ENCODE measurements at places on chromosomes 11 and 22.

DNA sequence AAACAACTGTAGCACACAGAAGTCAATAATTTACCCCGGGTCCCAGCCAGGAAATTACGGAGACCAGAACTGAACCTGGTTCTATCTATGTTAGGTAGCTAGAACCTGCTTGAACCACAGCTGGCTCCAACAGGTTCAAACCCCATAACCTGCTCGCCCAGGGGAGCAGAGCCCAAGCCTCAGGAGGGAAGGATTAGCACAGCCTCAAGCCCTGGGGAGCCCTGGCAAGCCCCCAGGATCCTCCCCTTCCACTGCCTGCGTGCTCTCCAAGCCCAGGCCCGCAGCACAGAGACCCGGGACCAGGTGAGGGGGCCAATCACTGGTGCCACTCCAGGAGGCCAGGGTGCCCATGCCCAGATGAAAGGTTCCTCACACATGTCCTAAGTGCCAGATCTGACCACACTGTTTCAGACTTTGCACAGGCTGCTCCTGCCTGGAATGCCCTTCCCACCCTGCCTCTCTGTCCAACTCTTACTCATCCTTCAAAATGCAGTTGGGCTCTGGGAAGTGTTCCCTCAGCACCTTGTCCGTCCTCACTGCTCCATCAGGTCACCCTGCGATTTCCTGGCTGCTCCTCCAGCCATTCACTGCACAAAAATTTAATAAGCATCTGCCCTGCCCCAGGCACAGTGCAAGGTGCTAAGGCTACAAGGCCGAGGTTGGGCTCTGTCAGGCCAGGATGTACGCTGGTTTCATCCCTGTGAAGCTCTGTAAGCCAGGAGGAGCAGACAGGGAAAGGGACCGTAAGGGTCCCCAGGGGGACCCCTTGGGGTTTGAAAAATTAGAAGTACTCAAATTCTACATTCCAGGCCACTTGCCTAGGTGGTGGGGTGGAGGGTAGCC lies 32.2 kb downstream of the ARRB1 start:
- H3K36me3 ChIP-seq = no peaks in the 10 kb centered on the region
- no peaks in the 10 kb centered on the region for H3K27me3 ChIP-seq
- H3K4me1 ChIP-seq = peaks cover 87% of the 10 kb centered on the region
- DNase-seq = peak; percentile 78
- no peak overlapping the region for H3K4me3 ChIP-seq

DNA sequence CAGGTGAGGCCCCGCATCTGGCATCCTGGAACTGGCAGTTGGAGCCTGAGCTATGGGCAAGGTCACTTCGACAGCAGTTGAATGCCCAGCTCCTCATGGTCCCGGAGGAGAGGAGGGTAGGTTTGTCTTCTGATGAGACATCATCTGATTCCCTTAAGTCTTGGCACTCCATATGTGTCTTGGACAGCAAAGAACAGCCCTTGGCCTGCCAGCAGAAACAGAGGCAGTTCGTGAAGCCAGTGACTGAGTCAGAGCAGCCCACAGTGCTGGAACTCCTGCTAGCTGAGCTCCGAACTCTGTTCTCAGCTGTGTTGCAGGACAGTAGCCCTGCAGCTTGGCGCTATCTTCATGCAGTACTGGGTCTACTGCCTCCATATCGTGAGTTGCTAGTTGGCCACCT lies 1.0 kb downstream of the DNHD1 start:
- no peak for DNase-seq
- peaks cover 24% of the 10 kb centered on the region for H3K4me1 ChIP-seq
- no peak overlapping the region for H3K4me3 ChIP-seq
- H3K27me3 ChIP-seq = no peaks in the 10 kb centered on the region

GRCh38 chr11:49405743-49406142 lies 197.3 kb upstream of the FOLH1 start:
- no peaks in the 10 kb centered on the region for H3K27me3 ChIP-seq
- H3K4me3 ChIP-seq = no peak overlapping the region
- no peaks in the 10 kb centered on the region for H3K36me3 ChIP-seq
- DNase-seq = no peak
- no peaks in the 10 kb centered on the region for H3K4me1 ChIP-seq
- no peak overlapping the region for H3K27ac ChIP-seq

DNA sequence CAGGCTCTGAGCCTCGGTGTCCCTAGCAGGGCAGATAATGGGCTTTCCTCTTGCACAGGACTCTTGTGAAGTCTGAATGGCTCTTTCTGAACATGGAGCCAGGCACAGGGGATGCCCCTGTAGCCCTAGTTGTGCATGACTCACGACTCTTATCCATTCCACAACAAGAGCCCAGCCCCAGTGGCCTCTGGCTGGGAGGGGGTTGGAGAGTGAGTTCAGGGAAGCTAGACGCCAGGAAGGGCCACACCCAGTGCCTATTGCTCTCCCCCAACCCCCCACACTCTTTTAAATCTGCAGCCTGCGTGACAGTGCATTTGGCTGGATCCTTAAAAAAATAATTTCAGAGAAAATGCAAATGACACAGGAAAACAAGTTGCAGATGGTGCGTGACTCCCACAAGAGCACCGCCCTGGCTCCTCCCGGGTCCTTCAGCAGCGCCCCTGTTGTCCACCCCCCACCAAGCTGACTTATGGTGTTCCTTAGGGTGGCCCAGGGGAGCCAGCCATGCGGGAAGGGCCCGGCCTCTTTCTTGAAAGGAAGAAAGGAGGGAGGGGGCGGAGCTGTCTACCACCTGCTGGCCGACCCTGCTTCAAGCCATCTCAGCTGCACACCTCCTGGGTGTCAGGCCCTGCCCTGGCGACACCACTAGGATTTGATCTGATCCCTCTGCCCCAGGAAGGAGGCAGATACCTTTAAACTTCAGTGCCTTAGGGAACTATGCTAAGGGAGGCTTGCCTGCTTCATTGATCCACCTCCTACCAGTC lies 74.7 kb downstream of the MN1 start:
- no peaks in the 10 kb centered on the region for H3K36me3 ChIP-seq
- H3K4me3 ChIP-seq = no peak overlapping the region
- peak; percentile 92 for DNase-seq
- no peaks in the 10 kb centered on the region for H3K27me3 ChIP-seq
- H3K4me1 ChIP-seq = peaks cover 4% of the 10 kb centered on the region

GRCh38 chr11:17596711-17597110 lies 49.7 kb downstream of the OTOG start:
- H3K4me3 ChIP-seq = no peak overlapping the region
- H3K27me3 ChIP-seq = no peaks in the 10 kb centered on the region
- no peak overlapping the region for H3K27ac ChIP-seq
- no peaks in the 10 kb centered on the region for H3K36me3 ChIP-seq
- H3K4me1 ChIP-seq = no peaks in the 10 kb centered on the region

GRCh38 chr11:2447951-2448650 lies 3.3 kb downstream of the KCNQ1 start:
- H3K27me3 ChIP-seq = peaks cover 9% of the 10 kb centered on the region
- no peak overlapping the region for H3K4me3 ChIP-seq
- H3K36me3 ChIP-seq = no peaks in the 10 kb centered on the region
- peak overlapping the region; percentile 84 for H3K27ac ChIP-seq
- DNase-seq = no peak

DNA sequence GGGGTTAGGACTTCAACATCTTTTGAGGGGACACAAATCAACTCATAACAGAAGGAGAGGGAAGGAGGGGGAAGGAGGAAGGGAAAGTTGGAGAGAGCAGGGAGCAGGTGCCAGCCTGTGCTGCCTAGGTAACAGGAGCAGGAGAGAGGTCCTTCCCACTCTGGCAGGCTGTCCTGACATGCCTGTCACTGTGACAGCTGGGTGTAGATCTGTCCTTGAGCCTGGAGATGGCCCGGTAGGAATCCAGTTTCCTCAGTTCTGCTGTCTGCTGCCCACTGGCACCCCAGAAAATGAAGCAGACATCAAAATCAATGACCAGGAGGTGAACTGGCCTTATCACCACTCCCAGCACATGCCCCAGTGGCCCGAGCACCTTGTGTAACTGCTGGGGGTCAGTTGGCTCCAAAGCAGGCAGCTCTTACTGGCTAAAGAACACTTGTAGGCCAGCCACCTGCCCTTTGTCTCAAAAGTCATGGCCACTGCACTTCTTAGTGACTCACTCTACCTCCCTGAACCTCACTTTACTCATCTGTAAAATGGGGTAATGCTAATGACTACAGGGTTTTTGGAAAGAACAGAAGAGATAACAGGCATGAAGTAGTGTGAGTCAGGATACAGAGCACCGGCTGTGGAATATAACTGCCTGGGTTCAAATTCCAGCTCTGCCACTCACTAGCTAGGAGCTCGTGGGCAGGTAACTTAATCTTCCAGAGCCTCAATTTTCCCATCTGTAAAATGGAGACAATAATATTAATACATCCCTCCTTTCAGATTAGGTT lies 8.0 kb upstream of the TSPAN18 start:
- no peaks in the 10 kb centered on the region for H3K4me1 ChIP-seq
- peaks cover 6% of the 10 kb centered on the region for H3K27me3 ChIP-seq
- DNase-seq = no peak
- H3K27ac ChIP-seq = no peak overlapping the region

- H3K4me1 ChIP-seq = no peaks in the 10 kb centered on the region
- no peak for DNase-seq
- H3K27ac ChIP-seq = no peak overlapping the region
- H3K36me3 ChIP-seq = no peaks in the 10 kb centered on the region
- no peak overlapping the region for H3K4me3 ChIP-seq
Measured at GRCh38 chr11:36160091-36160490, 129.1 kb downstream of the COMMD9 start.

DNA sequence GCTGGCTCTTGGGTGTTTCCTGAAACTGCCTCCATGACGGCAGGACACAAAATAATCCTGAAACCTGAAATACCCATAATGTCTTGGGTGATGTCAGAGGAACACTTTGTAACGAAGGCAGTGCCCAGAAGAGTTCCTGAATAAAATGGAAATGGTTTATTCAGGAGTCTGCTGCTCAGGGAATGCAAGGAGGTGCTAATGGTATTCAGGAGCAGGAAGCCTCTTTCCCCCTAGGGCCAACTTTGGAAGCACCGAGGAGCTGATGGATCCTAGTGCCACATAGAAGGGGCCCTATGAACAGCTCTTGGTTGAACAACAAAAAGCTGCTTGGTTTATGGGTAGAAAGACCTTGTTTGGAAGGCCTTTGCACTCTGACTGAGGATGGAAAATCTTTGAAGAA lies 15.5 kb downstream of the TREH start:
- peaks cover 11% of the 10 kb centered on the region for H3K4me1 ChIP-seq
- no peak for DNase-seq
- no peak overlapping the region for H3K27ac ChIP-seq
- H3K4me3 ChIP-seq = no peak overlapping the region

DNA sequence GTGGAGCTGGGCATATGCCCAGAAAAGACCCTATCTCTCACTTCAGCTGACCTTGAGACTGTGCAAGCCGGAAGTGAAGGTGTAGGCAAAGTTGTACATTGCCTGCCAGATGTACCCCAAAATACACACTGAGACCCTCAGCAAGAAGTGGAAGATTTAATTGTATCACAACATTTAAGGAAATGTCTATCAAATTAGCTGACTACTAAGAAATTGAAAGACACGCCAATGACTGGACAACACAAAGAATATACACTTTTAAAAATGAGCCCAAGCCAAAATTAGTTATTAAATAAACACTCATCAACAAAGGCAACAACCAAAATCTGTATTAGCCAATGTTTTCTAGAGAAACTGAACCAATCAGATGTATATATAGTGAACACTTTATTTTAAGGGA lies 7.7 kb upstream of the ANO3 start:
- H3K27ac ChIP-seq = no peak overlapping the region
- no peak overlapping the region for H3K4me3 ChIP-seq
- DNase-seq = no peak
- H3K4me1 ChIP-seq = no peaks in the 10 kb centered on the region
- no peaks in the 10 kb centered on the region for H3K27me3 ChIP-seq

DNA sequence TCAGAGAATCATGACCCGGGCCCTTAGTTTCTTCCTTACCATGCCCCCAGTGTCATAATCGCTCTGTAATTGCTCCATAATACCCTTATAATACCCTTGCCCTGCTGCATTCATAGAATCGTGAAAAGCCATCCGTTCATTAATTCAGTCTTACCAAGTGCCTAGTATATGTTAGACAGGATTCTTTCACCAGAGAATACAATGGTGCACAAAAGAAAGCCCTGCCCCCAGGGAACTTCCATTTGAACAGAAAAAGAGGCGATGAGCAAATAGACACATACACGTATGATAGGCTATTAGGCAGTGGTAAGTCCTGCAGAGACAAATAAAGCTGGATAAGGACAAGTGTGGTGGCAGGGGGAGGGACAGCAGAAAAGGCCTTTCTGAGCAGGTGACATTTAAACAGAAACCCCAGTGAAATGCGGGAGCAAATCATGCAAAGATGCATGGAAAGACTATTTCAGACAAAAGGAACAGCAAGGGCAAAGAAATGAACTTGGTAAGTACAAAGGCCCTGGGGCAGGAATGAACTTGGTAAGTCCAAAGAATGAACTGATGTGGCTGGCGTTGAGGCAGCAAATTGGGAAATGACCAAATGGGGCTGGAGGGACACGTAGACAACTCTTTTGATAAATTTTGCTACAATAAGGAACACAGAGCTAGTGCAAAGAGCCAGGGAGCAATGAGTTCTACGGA lies 74.6 kb upstream of the CREB3L1 start:
- H3K27ac ChIP-seq = no peak overlapping the region
- H3K36me3 ChIP-seq = no peaks in the 10 kb centered on the region
- peaks cover 4% of the 10 kb centered on the region for H3K27me3 ChIP-seq
- H3K4me1 ChIP-seq = no peaks in the 10 kb centered on the region

DNA sequence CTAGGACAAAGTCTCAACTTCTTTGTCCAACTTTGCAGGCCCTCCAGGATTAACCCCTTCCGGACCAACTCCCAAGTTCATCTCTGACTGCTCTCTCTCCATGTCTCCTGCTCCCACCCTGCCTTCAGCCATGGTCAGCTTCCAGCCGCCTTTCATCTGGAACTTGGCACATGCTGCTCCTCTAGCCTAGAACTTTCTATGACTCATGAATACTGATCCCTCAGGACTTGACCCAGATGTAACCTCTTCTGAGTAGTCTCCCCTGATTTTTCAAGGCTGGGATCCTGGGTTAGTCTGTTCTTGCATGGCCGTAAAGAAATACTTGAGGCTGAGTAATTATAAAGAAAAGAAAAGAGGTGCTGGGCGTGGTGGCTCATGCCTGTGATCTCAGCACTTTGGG lies 5.2 kb upstream of the SLC15A3 start:
- no peak for DNase-seq
- no peak overlapping the region for H3K4me3 ChIP-seq
- H3K36me3 ChIP-seq = no peaks in the 10 kb centered on the region
- no peaks in the 10 kb centered on the region for H3K27me3 ChIP-seq
- H3K27ac ChIP-seq = no peak overlapping the region
- peaks cover 8% of the 10 kb centered on the region for H3K4me1 ChIP-seq

- H3K4me1 ChIP-seq = peaks cover 5% of the 10 kb centered on the region
- H3K36me3 ChIP-seq = no peaks in the 10 kb centered on the region
- no peak overlapping the region for H3K4me3 ChIP-seq
- DNase-seq = no peak
Measured at GRCh38 chr11:131365329-131365930, 5.0 kb upstream of the NTM start.

- no peak overlapping the region for H3K4me3 ChIP-seq
- no peaks in the 10 kb centered on the region for H3K27me3 ChIP-seq
- no peaks in the 10 kb centered on the region for H3K36me3 ChIP-seq
- DNase-seq = no peak
Measured at GRCh38 chr11:59225017-59225416, 12.3 kb upstream of the MPEG1 start.

DNA sequence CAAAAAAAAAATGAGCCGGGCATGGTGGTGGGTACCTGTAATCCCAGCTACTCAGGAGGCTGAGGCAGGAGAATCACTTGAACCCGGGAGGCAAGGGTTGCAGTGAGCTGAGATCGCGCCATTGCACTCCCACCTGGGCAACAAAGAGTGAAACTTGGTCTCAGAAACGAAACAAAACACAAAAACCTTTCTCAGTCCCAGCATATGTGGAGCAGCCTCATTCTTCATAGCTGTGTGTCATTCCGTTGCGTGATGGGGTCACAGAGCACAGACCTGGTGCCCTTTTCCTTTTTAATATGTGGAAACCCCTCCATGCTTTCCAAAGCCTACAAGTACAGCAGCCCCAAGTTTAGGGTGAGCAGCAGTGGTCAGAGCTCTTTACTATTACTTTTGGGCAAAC lies 13.7 kb downstream of the PEX26 start:
- peaks cover 29% of the 10 kb centered on the region for H3K36me3 ChIP-seq
- DNase-seq = no peak

All from stomach (tissue), 19 donors.